ENCODE measurements at places on chromosomes 16 and 17. TPM values are rescaled to one million over a fixed set of nuclear protein-coding genes. Genes with fewer than 3 reads are reported as not detected.

GRCh38 chr17:48577330-48577945, 712 bp downstream of the HOXB4 start:
- DNase-seq, result peak; percentile 92

Gene ACD
- 31.8 TPM for polyA plus RNA-seq

Gene ARL6IP1
- 273 TPM for polyA plus RNA-seq

DNA sequence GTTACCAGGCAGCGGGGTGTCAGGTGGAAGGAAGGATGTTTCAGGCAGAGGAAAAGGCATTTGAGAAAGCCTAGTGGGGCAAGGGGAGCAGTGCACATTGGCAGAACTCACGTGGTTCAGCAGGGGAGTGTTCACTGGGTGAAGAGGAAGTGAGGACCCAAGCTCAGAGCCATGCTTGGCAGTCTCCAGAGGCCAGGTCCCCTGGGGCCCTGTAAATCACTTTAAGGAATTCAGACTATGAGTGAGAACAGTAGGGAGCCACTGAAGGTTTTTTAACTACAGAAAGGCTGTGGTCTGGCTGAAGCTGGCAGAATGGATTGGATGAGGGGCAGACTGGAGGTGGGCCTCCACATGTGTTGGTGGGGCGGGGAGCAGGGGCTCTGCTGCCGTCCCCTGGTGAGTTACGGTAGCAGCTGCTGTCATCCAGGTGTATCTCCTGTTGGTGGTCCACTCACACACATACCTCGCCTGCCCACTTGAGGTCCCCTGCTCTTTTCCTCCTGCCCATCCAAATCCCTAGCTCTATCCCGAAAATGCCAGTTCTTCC, 5.1 kb downstream of the CLEC16A start:
- no peak for DNase-seq

Gene NFE2L1
- polyA plus RNA-seq, result 216 TPM

- DNase-seq, result no peak
Measured at GRCh38 chr16:21256636-21257035, 21.5 kb downstream of the CRYM start.

Gene SLFN13
- 31.8 TPM for polyA plus RNA-seq

Gene TPSG1
- polyA plus RNA-seq, result 1.9 TPM

Gene KIF2B
- polyA plus RNA-seq, result not detected

- DNase-seq, result no peak
Measured at GRCh38 chr16:27106305-27106704, 39.6 kb downstream of the C16orf82 start.

Gene SHISA6
- 2.0 TPM for polyA plus RNA-seq

- no peak for DNase-seq
Measured at GRCh38 chr16:64455275-64455674, 666.6 kb downstream of the CDH11 start.

Data from left renal cortex interstitium (tissue), 4 donors.